ENCODE measurements at places on chromosomes 13 and 19.

DNA sequence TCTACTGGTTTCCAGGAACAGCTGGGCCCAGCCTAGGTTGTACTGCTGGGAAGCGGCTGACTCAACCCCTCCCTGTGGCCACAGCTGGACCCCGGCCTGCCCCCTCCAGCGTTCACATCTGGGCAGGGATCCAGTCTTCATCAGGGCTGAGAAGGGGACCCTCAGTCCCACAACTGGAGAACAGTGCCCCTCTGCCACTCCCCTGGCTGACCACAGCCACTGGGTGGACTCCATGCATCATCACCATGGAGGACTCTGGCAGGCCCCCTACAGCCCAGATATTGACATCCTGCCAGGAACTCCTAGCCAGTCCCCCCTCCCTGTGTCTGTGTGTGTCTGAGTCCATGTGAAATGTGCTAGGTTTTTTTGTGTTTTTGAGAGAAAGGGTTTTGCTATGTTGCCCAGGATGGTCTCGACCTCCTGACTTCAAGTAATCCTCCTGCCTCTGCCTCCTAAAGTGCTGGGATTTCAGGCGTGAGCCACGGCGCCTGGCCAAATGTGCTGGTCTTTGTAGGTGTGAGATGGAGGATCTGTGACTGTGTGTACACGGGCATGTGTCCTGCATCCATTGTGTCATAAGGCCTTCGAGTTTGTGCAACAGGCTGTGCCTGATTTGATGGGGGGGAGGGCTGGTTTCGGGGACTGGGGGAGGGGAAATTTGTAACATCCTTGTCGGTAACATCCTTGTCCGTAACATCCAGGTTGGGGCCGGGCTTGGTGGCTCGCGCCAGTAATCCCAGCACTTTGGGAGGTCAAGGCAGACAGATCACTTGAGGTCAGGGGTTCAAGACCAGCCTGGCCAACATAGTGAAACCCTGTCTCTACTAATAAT, 4.0 kb upstream of the HOOK2 start:
- no peak for DNase-seq

DNA sequence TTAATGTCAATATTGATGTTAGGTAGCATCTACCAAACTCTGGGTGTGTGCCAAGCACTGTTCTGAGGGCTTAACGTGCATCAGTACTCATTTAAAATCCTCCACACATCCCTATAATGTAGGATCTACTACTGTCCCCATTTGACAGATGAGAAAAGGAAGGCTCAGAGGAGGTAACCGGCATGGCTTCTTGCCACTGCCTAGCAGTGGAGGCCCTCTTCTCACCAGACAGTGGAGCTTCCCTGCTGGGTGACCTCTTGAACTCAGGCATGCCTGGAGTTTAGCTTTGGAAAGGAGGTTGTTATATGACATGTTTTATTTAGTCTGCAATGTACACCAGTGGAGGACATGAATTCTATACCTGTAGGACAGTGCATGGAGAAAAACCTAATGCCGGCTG, 2.1 kb downstream of the SPATA13 start:
- no peak for DNase-seq

DNA sequence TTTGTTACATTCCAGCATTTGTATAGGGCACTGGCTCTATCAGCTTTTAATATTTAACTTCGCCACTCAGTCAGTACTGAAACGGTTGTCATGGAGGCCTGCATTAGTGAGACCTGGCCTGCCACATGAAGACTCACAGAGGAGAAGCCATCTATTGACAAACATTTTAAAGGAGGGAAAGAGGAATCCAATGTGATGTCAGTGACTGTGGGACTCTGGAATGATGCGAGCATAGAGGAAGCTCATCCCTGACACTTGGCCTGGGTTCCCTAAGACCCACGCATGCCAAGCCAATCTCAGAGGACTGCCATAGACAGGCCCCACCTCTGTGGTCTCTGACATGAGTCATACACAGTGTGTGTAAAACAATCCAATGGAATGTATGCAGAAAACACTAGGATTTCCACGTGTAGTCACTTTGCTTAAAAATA, 7.9 kb upstream of the DPY19L3 start:
- DNase-seq, result no peak

- no peak for DNase-seq
Measured at GRCh38 chr13:113579686-113580085, 4.9 kb upstream of the TFDP1 start.

GRCh38 chr13:113947311-113948033, 26.4 kb downstream of the C13orf46 start:
- DNase-seq, result no peak

DNA sequence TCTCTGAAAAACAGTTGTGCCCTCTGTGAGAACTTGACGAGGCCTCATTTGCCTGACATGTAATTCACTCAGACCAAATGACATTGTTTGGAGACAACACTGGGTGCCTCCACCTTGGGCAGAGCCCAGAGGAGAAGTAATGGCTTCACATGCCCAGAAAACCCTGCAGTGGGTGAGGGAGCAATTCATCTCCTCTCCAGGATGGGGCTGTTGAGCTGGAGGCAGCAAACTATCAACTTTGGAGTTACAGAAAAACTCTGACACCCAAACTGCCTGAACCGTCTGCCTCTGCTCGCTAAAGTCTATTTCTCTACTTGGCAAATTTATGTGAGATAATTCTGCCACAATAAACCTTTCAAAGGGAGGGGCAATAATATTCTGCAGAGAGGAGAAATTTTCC, 146.9 kb downstream of the DCLK1 start:
- DNase-seq, result no peak

- no peak for DNase-seq
Measured at GRCh38 chr13:103969520-103970050, 903.4 kb upstream of the SLC10A2 start.

DNA sequence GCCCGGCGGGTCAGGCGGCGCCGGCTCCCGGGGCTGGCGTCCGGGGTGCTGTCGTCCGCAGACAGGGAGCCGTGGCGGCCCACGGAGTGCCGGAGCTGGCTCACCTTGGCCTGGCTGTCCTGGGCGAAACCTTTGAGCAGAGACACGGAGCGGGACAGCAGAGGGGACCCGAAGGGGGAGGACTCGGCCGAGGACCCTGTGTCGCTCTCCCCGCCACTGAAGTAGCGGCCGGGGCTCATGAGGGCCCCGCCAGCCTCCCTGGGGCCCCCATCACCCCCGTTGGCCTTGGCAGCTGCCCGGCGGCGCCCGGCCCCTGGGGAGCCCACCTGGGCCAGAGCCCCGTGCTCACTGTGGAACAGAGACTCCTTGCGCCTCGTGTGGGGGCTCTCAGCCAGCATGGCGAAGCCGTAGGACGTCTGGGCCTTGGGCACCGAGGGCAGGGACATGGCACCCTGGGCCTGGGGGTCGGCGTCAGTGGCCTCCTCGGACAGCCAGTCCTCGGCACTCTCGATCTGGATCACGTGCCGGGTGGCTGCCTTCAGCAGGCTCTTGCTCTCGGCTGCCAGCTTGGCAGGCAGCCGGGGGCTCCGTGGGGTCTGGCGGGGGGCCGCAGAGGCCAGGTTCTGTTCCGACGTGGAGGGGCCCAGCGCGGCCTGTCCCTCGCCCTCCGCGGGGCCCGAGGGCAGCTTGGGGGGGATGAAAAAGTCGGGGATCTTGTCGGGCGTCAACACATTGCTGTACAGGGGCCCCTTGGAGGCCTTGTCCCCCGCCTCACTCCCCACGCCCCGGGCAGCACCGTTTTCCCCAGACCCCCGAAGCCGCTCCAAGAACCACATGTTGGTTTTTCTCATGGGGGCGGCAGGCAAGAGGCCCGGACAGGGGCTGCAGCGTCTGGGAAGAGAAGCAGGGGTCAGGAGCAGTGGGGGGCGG, 1.2 kb downstream of the C2CD4C start:
- peak; percentile 8 for DNase-seq

DNA sequence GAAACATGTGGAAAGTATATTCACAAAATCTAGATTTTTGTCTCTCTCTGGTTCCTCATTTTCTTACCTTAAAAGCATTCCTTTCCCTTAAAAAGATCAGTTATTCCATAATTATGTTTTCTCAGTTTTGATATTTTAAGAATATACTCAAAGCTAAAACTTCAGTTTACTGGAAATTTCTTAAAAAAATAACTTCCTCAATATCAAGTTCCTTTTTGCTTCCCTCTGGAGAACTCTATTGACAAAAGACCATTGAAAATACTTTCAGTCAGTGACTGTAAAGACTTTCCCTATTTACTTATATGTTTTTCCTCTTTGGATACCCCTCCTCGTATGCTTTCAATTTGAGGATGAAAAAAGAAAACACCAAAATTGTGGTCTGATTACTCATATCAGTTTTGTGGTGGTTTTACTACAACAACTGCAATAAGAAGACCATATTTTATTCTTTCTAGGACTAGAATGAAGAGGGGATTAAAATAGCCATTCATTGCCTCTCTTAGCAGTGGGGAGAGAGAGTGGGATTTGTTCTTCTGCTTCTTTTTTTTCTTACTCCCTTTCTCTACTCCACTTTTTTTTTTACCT, 113.2 kb downstream of the ESD start:
- no peak for DNase-seq

DNA sequence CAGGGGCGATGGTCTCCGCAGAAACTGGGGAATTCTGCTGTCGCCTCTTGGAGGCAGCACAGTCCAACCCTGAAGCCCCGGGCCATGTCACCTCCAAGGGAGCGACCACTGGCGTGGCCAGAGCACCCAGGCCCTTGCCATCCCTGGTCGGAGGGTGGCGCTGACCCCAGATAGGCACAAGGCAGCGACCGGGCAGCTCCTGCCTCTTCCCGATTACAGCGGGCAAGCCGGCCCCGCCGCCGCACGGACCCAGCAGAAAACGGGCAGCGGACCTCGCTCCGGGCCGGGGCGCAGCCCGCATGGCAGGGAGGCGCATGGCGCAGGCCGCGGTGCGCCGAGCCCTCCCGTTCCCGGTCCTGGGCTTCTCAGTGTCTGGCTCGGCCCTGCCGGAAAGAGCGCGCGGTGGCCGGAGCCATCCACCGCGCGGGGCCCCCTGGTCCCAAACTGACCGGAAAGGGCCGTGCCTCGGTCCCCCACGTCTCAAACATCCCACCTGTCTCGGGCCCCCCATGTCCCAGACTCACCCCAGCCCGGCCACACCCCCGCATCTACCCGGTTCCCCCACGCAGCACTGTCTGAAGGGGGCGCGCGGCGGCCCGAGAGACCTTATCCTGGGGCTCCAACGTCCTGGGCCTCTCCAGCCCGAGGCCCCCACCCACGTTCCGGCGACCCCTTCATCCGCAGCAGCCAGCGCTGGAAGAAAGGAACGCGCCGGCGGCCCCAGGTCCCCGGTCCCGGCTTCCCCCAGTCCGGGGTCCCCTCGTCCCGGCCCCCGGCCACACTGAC, 727 bp downstream of the CERS1 start:
- DNase-seq, result no peak

DNA sequence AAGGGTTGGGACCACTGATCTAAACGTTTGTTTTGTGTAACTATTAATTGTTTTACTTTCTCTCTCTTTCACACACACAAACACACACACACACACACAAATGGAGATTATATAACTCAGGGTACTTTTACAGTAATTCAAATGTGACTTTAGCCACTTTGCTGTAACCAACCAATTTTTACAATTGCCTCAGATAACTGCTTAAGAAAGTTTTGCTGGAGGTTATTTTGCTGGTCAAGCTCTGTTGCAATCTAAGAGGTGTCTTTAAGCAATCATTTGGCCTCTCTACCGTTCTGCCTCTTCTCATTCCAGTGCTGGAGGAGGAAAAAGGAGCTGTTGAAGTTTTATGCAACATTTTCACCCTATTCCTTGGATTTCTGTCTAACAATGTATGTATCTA, 63.0 kb downstream of the TBC1D4 start:
- DNase-seq, result no peak

- DNase-seq, result no peak
Measured at GRCh38 chr19:48540110-48540509, 11.9 kb upstream of the SULT2B1 start.

DNA sequence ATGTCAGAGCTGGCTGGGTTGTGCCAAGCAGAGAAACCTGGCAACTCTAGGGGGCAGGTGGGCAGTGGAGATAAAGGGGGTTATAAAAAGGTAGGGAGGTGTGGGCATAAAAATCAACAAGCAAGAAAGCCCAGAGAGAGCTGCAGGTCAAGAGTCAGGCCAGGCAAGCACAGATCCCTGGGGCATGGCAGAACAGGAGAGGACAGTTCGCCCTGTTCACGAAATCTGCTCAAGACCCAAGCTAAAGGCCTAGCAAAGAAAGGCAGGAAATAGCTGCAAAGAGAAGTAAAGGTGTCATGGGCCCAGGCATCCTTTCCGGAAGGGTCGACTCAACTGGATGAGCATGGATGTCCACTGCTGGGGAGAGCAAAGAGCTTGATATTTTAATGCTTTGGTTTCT, 3.4 kb downstream of the MBNL2 start:
- DNase-seq, result no peak

GRCh38 chr13:95212983-95213850, 88.0 kb downstream of the ABCC4 start:
- no peak for DNase-seq

- DNase-seq, result no peak
Measured at GRCh38 chr19:48628486-48629296, 8.5 kb downstream of the DBP start.

GRCh38 chr19:41745756-41746155, 9.6 kb upstream of the CEACAM6 start:
- DNase-seq, result no peak

Measured in activated naive CD4-positive, alpha-beta T cell treated with anti-CD3 and anti-CD28 coated beads, Interleukin-2, amount 50 U/mL, for 16 hours (primary cell).